Stimulated activated CD4-positive, alpha-beta T cell treated with anti-CD3 and anti-CD28 coated beads, TNF-alpha, amount 100 ng/mL, for 24 hours (primary cell): ENCODE measurements at places on chromosomes 12 and 14.

DNA sequence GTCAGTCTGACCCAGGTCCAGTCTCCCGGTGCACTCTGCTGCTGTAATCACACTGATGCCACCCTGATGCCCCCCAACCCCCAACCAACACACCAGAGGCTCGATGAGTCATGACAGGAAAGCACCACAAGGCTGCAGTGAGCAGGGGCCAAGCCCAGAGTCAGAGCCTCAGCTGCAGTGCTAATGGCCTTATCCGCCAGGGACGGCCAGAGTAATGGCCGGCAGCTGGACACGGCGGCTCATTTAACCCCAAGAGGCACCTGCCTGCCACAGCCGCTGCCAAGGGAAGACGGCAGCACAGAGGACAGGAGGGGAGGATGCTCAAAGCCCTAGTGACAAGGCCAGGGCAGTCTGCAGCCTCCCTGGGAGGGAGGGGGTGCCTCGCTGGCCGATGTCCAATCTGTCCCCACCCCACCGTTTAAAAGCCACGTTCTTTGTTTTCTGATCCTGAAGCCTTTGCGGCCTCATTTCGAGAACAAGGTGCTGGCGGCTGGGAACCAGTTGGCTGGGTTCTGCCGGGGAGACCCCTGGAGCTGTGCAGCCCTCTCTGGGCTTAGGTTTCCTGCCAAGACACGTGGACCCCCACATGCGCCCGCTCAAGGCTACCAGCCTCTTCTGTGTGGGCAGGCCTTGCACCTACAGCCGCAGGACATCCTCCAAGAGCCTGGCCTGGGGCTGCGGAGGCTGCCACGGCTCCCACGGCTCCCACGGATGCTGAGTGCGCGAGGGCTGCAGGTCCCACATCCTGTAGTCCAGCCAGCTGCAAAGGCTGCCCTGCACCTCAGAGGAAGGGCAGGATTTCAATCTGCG is 13.1 kb downstream of the CCDC85C start:
- no peak for DNase-seq

DNA sequence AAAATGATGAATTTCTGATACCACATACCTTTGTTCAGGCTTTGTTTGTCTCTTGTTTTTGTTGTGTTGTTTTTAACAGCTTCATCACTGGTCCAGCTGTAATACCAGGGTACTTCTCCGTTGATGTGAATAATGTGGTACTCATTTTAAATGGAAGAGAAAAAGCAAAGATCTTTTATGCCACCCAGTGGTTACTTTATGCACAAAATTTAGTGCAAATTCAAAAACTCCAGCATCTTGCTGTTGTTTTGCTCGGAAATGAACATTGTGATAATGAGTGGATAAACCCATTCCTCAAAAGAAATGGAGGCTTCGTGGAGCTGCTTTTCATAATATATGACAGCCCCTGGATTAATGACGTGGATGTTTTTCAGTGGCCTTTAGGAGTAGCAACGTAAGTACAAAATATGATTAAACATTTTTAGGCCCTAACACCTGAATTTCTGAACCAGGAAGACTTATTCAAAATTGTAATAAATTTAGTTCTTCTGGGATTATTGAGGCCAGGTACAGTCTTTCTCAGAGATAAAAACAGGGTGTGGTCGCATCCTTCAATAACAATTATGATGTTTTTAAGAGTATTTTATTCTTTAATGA is 22.4 kb downstream of the RXYLT1 start:
- no peak for DNase-seq

DNA sequence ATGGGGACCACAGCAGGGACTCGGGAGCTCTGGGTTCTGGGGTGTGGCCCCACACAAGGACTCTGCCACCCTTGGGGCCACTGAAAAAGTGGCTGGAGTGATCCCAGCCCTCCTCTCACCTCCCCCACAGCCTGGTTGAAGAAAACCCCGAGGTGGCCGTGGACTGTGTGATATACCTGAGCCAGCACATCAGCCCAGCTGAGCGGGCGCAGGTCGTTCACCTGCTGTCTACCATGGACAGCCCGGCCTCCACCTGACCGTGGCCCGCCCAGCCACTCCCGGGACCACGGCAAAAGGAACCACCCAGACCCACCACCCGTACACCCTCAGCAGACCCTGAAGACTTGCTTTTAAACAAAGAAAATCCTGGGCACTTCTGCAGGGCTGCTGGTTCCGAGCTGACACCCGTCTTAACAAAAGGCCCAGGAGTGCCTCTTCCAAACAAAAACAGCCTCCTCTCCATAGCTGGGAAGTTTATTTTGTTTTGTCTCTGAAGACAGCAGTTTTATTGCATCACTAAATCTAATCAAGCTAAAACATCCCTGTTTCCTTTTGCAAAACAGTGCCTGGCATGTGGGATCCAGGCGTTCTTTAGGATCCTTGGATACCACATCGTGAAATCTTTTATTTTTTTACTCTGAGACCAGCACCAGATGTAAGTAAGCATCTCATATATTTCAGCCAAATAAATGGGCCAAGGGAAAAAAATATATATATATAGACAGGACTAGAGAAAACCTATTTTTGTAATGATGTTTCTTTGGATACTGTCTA is 42.8 kb downstream of the FOXN4 start:
- no peak for DNase-seq

GRCh38 chr14:105108516-105108864 is 43.3 kb upstream of the GPR132 start:
- no peak for DNase-seq

- DNase-seq: no peak
Measured at GRCh38 chr14:70856851-70857495, 47.7 kb upstream of the MAP3K9 start.
